ENCODE measurements at places on chromosomes 5 and 9.
A peak's percentile ranks its signal among the peaks of the same experiment; 100 is the strongest.

- DNase-seq: peak; percentile 11
These were observed 52.4 kb downstream of the FANCC start for GRCh38 chr9:95264954-95265615.

- DNase-seq: no peak
These were observed 170.4 kb downstream of the HINT1 start for GRCh38 chr5:130994496-130995253.

- DNase-seq: no peak
These were observed 301.7 kb downstream of the MRPS30 start for GRCh38 chr5:45110399-45110798.

DNA sequence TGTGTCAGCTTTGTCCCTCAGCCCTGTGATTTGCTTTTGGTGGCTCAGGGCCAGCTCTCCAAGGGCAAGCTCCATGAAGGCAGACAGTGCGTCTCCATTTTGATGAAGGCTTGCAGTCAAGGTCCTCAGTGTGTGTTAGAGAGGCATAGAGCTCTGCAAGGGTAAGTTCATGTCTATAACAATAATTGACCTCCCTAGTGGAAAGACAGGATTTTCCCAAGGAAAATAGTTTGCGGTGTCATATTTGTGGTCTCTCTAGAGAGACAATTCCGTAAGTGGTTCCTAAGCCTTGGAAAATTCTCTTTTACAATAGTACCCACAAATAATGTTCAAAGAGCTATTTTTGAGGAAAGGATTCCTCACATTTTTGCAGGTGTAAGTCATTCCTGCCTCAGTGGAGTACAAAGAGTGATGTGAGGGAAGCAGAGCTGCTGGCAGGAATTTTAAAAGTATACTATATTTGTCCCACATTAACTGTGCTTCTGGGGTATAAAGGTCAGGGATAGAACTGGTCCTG, 40.2 kb downstream of the SLC1A3 start:
- no peak for DNase-seq

- no peak for DNase-seq
These were observed 27.8 kb downstream of the DPYSL3 start for GRCh38 chr5:147481874-147482705.

DNA sequence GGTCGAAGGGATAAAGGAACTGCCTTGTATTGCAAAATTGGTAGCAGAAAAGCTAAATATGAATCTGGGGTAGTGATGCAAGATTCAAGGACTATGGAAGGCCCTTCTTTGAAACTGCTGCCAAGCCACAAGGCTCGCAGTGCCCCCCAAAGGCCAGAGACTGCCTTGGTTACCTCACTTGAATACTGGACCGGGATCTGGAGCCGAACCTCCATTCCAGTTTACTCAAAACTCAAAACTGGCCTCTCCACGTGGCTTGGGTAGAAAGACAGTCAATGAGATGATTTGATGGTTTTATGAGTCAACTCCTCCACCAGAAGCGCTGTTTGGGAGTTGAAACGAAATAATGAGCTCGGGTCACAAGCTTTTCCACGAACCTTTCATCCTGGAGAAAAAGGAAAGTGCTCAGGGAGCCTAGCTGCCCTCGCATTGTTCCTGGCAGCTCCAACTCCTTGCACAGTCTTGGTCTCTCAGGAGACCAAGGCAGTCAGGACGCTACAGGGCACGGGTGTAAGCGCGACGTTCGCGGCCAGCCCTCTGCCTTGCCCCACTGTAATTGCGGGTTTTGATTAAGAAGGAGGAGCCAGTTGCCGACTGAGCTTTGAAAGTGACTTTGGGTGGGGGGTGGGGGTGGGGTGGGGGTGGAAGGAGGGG, 2.8 kb downstream of the ST8SIA4 start:
- DNase-seq: peak; percentile 63

- no peak for DNase-seq
These were observed 233.7 kb downstream of the ENC1 start for GRCh38 chr5:74406844-74407243.

GRCh38 chr5:143059355-143059754, 289.2 kb downstream of the ARHGAP26 start:
- DNase-seq: no peak

GRCh38 chr9:7176561-7176960, 418.8 kb downstream of the KDM4C start:
- no peak for DNase-seq

- DNase-seq: no peak
These were observed 162.4 kb downstream of the CHSY3 start for GRCh38 chr5:130066644-130067043.

DNA sequence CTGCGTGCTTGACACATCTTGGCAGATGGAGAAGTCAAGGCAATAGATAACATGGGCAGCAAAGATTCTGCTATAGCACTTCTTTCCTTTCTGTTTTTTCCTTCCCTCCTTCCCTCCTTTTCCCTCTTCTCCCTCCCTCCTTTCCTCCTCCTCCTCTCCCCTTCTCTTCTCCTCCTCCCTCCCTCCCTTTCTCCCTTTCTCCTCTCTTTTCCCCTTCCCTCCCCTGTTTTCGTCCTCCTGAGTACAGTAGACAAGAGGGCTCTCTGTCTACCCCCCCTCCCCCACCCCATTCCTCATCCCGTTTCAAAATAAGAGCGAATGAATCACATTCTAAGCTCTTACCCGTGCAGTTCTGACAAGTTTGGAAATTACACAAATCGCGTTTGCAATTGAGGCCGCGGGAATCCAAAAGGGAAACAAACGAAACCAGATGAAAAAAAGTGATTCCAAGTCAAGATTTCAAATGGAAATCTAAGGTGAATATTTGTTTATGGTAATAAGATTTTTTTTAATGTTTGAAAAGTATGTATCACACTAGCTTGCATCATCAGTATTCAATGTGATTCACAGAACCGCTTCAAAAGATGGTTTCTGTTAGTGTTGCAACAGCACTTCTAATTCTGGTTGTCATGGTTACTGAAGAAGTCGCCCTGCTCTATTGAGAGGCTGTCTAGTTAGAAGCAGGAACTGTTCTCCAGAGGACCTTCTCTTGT, 1.3 kb downstream of the NIM1K start:
- DNase-seq: peak; percentile 67

DNA sequence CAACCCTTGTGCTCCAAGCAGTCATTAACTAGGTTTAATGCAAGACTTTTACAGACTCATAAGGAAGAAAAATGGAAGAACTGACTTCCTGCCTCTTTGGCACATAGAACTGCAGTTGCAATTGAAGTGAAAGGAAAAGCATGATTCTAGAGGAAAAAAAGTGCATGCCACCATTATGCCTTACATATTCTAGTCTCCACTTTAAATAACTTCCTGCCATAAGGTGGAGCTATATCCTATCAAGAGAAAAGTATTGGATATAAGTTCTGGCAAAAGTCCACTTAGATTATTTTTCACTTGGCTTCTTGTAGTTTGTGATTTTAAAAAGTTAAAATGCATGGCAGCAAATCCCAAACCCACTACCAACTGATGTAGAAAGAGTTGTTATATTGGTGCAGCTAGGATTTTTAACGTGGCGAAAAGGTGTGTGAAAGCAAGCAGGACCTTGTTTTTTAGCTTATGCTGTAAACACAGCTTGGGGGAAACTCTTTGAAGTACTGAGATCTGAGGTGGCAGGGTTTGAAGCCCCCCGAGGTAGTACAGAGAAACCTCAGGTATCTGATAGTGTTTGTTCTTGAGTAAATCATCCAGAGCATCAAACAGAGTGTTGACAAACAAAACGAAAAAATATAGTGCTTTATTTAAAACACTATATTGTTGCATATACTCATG, 117.9 kb downstream of the ANXA1 start:
- DNase-seq: no peak

DNA sequence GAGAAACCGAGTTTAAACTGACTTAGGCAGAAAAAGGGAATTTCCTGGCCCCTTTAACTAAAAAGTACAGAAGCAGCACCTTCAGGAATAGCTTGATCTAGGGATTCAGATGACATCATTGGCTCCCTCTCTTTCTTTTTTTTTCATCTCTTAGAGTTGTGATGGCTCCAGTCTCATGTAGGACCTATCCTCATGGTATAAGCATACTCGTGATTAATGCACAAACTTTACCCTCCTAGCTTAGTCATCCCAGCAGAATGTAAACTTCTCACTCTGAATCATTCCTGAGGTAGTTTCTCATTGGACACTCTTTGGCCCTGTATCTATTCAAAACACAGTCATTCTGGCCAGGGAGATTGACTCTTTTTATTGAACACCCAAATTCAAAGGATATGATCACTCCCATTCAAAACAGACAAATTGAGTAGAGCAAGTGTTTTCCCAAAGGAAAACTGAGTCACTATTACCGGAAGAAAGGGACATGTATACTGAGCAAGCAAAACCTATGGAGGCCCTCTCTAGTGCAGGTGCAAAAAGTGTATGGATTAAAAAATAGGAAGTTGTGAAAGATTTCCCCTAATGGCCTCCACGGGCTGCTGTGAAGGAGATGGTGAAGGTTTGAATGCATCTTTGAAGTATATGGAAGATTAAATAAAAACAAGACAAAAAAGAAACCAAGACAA, 27.6 kb upstream of the SMIM23 start:
- DNase-seq: no peak

DNA sequence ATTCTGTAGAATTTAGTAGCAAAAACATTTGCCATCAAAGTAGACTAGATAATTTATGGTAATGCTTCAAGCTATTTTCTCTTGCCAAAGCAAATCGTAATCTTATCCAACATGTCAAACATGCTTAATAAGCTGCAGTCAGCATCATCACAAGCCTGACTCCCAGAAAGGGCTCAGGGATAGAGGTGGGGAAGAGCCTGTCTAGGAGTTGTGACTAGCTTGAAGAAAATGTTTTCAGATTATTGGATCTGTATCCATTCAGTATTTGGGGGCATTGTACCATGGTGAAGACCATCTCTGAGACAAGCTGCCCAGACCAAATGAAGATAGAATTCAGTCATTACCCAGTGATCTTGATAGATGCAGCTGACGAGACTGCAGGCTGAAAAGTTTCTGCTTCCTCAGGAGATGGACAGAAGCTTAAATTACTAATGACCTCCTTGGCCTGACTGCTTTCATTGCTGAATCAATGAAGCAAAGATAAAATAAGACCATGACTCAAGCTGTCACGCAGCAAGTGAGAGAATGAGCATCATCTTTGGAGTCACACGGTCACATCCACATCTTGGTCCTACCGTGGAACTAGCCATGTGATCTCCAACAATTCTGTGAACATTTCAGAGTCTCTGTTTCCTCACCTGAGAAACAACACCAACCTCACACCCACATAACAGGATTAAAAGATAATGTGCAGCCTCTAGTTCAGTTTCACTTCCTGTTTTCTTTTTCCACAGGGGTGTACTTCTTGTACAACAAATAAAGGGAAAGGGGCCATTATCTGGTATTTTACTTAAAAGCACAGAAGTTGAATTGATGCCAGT, 9.4 kb downstream of the ERAP2 start:
- peak; percentile 73 for DNase-seq

- no peak for DNase-seq
These were observed 159.1 kb downstream of the LRRC70 start for GRCh38 chr5:62737766-62738165.

DNA sequence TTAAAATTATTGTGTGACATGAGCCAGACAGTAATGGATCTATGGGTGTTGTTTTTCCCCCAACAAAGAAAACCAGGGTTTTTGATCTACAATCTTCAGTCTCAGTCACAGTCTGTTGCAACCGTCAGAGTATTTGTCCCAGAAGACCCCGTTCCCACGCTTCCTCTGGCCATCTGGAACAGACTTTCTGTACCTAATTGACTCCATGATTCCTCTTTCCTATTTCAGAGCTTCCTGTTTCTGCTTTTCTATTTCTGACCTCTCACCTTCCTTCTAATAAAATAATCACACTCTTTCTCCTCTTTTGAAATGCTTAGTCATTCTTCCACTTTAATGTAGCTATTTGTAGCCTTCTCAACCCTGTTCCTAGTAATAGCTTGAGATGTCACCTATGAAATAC, 1044.8 kb downstream of the DTWD2 start:
- DNase-seq: no peak

DNA sequence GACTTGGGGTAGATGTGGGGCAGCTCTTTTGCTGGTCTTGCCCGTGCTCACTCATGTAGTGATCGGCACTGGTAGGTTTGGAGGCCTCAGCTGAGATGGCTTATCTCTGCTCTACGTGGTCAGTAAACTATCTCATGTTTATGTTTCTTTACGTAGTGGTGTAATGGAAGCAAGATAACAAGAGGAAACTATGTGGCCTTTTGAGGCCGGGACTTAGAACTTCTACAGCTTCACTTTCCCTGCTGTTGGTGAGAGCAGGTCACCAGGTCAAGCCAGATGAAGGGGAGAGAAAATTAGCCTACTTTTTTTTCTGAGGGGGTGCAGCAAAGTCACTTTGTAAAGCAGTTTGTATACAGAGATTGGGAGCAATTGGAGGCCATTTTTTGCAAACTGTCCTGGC, 8.5 kb downstream of the FOCAD start:
- no peak for DNase-seq

DNA sequence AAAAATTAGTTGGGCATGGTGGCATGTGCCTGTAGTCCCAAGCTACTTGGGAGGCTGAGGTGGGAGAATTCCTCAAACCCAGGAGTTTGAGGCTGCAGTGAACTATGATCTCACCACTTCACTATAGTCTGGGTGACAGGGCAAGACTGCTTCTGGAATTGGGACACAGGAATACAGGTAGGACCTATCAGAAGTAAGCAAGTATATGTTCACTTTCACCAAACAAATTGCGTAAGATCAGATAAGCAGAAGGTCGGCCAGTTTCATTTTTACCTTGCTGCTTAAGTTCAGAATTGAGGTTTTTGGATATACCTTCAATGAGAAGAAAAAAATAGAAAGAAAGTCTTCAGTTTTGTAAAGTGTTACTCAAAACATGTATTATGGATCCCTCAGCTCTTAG, 171.7 kb downstream of the MAT2B start:
- no peak for DNase-seq

GRCh38 chr5:81708889-81709288, 42.0 kb downstream of the SSBP2 start:
- no peak for DNase-seq

GRCh38 chr5:29367176-29367833, 1826.2 kb upstream of the CDH6 start:
- no peak for DNase-seq

GRCh38 chr9:113543296-113543981, 79.9 kb downstream of the RGS3 start:
- no peak for DNase-seq

DNA sequence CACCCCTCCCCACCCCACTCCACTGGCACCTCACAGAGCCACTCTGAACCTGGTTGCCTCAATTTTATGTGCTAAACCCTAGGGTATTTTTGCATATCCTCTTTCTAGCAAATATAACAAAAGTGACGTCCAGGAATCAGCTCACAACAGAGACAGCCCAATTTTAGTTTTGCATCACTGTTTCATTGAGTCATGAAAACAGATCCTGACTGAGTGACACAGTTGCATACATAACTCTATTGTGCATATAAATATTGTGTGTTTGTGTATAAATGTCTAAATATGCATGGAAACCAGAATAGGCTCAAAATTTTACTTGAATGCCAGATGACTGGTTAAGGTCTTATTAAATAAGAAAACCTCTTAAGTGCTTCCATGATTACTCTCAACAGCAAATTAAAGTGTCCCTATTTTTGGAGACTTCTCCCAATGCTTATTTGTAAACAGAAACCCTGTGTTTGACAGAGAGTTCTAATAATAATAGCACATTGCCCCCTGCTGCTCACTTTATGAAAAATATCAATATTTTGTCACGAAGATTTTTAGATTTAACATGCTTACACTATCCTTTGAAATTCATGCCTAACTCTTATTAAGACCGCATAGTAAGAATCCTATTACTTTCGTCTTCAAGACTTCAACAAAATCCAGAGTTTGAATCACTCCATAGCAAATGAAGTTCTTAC, 75.5 kb upstream of the PRRC1 start:
- no peak for DNase-seq
